RPMI7951 (cell line): ENCODE measurements at places on chromosomes 12 and 14.

DNA sequence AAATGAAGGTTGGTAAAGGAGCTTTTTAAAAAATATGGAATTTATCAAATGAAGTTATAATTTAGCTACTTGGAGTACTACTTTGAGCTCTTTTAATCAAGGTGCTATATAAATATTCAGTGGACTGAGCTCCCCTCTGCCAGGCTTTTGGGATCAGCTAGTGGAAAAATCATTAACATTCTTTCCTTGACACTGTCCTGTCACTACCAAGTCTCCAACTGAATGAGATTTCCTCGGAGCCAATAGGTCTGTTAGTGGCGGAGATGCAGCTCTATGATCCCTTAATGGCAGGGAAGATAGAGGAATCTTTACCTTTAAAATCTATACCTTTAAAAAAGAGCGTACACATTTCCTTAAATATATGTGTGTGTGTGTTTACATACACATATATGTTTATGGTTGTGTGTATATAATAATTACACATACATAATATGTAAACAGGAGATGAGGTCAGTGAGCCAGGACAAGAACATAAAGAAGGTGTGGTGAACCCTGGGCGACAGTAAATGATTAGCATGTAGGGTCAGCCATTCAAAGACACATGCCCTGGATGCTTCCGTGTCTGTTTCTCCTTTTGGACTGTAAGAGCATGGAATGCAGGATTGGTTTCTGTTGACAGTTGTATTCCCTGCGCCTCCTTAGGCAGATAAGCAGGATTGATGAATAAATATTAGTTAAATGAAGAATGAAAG is 47.7 kb upstream of the ATP2A2 start:
- no peak for DNase-seq

DNA sequence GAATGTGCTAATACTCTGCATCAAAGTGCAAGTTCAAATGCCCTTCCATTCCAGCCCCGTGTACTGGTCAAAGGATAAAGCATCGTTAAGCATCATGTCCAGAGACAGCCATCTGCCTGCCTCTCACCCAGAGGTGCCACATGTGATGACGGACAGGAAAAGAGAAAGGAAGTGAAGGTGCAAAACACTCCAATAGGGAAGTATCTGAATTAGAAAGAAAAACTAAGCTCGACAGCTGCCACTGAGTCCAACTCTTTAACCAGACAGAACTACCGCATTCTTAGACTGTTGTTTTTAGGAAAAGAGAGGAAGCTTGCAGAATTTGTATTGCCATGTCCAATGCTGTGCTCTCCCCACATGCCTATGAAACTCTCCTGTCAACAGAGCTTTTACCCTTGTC is 465.0 kb upstream of the SOX5 start:
- DNase-seq = no peak

GRCh38 chr12:95721320-95721719 is 69.2 kb downstream of the NTN4 start:
- no peak for DNase-seq

DNA sequence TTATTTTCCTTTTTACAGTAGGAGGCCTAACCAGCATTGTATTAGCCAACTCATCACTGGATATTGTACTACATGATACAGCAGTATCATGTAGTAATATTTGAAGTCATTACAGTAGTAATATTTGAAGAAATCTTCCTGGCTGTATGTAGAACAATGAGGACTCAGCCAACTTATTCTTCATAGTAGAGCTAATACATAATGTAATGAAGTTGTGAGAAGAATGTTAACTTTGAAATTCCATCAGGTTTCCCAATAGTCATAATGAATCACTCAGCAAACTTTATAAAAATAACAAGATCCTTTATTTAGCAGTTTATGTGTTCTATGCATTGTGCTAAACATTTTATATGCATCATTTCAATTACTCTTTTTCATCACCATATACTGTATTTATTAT is 61.8 kb downstream of the LRRK2 start:
- no peak for DNase-seq
